ENCODE measurements at places on chromosomes 3 and 15.

DNA sequence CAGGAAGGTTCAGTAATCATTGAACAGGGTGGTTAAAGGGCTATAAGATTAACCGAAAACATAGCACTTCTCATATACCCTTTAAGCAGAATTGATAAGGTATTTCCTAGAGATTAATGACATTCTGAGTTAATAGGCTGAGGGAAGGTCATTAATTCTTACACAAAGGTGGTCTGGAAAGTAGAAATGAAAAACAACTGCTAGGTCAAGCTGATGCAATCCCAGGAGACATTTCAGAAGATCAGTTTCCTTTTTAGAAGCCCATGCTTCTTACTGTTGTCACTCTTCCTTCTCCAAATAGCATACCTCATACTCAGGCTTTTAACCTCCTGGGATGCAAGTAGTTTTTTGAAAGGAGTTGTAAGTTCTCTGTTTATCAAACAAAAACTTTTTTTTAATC, 8.8 kb downstream of the FILIP1L start:
- DNase-seq = no peak

GRCh38 chr15:69557707-69558409, 105.2 kb downstream of the RPLP1 start:
- no peak for DNase-seq

DNA sequence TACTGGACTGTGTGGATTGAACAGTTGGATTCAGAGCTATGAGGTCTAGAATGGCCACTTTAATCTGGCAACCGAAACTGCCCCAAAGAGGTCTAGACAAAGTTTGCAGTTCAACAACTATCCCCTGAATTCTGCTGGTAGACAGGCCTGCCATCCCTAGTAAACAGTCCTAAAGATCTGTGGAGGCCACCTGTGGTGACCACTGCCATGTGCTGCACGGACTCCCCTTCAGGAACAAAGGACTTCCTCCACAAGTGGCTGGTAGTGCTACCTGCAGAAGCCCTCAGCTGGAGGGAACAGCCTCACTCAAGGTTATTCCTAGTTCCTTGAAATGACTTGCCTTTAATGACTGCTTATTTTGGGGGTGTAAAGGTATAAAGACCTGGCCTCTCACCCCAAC, 6.1 kb downstream of the TNFAIP8L3 start:
- no peak for DNase-seq

DNA sequence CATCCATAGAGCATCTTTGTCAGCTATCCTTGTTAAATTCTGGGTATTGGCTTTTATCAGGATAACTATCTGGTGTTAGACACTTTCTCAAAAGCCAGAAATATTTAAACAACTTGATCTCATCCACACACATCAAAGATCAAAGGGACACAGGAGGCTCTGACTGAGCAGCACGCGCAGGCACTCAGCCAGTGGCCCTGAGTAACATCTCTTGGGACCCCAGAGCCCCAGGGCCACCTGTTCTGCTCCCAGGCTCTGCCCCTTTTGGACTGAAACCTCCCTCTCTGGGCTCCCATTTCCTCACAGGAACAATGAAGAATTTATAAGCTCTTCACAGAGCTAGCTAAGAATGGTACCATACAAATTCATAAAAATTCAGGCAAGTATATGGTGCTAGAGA, 16.1 kb downstream of the ATP10A start:
- no peak for DNase-seq

DNA sequence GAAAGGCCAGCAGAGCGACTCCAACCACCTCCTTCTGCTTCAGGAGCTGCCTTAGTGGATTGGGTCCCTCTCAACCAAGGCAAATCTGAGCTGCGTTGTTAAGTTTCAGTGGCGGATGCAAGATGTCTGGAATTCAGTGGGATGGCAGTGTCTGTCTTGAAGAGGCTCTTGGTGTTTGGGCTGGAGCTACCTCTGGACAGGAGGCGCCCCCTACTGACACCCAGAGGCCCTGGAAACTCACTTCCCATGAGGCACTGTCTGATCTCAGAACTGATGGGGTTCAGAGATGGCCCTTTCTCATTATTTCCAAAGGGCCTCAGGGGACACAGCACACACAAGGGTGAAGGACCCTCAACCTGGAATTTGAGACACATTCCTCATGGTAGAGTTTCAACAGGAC, 6.0 kb upstream of the SLC28A1 start:
- peak; percentile 51 for DNase-seq

DNA sequence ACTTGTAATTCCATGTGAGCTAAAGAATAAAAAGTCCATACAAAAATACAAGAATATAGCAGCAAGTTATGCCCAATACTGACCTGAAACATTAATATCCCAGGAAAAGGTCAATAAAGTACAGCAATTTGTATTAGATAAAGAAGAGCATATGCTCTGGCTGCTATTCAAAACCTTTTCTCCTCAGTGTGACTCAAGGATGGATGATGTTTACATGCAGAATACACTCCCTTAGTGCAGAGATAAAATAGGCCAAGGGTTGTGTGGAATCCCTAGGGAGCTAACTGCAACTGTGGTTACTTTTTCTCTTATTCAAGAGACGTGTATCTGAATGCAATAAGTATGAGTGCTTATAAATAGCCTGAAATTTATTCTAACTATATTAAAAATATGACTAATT, 78.7 kb downstream of the SLC9A9 start:
- no peak for DNase-seq

GRCh38 chr3:43071313-43071893, 34.5 kb downstream of the POMGNT2 start:
- no peak for DNase-seq

GRCh38 chr3:159458010-159458409, 530.6 kb upstream of the IL12A start:
- peak; percentile 31 for DNase-seq

GRCh38 chr3:156170571-156170970, 50.2 kb downstream of the KCNAB1 start:
- DNase-seq = no peak

DNA sequence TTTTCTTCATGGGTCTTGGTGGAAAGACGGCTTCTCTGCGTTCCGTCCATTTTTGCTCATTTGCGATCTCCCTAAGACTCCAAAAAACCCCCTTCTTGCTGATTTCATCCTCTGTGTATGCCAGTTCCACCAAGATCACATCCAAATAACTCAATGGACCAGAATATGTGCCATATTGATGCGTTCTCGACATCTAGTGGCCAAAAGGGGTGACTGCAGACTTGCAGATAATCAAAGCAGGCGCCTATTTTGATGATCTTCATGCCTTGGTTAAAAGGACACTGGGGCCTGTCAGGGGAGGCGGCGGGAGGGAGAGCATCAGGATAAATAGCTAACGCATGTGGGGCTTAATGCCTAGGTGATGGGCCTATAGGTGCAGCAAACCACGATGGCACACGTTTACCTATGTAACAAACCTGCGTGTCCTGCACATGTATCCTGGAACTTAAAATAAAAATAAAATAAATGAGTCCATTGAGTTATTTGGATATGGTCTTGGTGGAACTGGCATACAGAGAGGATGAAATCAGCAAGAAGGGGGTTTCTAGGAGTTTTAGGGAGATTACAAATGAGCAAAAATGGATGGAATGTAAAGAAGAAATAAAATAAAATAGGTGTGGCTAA, 104.2 kb upstream of the RAD18 start:
- DNase-seq = peak; percentile 58

DNA sequence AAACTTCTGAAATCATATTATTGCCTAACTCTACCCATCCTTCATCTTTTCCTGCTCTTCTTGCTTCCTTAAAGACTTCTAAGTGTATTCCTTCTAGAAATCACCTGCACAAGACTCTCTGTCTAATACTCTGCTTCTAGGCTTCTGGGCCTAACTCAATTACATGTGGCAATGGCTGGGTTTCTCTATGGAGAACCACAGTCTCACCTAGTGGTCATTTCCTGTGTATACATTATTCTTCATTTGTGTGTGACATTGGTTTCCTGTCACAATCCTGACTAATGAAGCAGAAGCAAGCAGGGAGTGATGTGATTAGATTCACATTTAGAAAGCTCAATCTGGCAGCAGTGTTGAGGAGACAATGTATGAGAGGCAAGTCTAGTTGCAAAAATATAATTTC, 16.9 kb upstream of the CLDN1 start:
- no peak for DNase-seq

DNA sequence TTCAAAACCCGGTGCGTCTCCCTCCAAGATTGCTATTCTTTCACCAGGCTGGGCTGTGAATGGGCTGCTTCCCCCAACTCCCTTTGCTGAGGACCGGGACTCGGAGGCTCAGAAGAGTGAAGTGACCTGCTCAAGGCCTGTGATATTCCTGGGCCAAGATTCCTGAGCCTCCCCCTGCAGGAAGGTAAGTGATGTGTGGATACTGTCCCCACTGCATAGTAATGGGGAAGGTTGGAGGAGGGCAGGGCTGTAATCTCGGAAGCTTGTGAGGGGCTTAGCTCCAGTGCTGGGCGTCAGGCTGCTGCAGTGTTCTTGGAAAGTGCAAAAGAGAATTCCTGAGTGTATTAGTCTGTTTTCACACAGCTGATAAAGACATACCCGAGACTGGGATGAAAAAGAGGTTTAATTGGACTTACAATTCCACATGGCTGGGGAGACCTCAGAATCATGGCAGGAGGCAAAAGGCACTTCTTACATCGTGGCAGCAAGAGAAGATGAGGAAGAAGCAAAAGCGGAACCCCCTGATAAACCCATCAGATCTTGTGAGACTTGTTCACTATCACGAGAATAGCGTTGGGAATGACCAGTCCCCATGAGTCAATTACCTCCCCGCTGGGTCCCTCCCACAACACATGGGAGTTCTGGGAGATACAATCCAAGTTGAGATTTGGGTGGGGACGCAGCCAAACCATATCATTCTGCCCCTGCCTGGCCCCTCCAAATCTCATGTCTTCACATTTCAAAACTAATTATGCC, 67.6 kb downstream of the EFCAB12 start:
- DNase-seq = no peak

GRCh38 chr3:139226731-139227130, 117.1 kb upstream of the MRPS22 start:
- DNase-seq = no peak

DNA sequence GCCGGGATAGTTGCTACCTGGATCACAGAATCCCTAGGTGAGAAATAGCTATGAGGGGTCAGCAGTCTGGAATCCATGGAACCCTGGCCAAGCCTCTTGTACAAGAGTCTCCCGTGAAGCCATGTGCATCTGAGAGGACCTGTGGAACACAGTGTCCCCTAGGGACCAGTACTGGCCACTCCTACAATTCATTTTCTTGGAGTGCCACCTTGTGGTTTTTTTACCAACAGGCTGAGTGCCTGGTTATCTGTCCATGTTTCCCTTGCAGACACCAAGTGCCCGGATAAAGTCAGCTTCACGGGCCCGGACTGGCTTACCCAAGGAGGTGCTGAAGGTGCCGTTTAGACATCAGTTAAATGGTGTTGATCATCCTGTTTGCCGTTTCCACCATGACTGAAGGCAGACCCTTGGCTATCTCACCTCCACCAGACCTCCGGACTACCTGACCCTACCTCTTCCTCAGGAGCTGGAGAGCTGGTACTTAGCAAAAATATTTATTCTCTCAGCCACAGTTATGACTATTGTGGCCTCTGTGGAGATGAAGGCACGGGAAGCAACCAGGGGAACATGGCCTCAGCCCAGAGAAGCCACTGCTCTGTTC, 93.9 kb downstream of the RBPMS2 start:
- DNase-seq = peak; percentile 69

- no peak for DNase-seq
These were observed 70.4 kb downstream of the CBLB start for GRCh38 chr3:105798381-105798934.

DNA sequence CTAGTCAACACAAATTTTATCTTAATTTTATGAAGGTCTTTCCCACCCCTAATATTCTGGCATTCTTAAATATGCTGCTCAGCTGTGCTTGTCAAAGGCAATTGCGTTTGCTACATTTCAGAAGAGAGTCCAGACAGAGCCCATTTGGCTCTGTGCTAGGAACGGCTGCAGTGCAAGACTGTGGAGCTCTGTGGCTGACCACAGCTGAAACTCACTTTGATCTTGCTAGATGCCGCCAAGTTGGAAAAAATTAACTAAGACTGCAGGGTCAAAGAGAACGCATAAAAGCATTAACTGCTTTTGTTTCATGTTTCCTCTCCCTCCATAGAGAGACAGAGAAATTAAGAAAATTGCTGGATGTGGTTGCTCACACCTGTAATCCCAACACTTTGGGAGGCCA, 7.6 kb upstream of the PPP1R2 start:
- no peak for DNase-seq

DNA sequence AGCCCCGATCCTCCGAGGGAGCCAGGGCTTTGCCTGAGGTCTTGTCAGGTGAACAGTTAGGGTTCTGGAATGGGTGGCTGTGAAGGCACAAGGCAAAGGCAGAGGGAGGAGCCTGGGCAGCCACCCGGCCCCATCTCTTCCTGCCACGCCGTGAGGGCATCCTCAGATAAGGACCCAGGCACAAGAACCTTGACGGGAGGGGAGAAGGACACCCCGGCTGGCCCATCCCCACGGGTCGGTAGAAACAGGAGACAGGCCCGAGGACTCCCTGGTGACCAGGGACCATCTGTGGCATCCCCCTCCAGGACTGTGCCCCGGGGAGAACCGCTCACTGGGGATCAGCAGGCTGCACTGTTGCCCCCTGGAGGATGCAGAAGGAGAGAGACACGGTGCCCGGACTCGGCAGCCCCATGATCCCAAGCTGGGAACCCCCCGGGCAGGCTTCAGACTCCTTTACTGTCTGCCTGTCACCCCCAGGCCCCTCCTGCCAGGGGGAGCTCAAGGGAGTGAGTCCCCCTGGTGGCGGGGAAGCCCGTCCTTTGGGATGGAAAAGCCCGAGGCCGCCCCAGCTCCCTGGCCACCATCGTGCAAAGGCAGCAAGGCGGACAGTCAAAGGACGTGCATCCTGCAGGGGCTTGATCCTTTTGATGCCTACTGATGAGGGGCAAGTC, 12.3 kb upstream of the PCSK6 start:
- DNase-seq = no peak

DNA sequence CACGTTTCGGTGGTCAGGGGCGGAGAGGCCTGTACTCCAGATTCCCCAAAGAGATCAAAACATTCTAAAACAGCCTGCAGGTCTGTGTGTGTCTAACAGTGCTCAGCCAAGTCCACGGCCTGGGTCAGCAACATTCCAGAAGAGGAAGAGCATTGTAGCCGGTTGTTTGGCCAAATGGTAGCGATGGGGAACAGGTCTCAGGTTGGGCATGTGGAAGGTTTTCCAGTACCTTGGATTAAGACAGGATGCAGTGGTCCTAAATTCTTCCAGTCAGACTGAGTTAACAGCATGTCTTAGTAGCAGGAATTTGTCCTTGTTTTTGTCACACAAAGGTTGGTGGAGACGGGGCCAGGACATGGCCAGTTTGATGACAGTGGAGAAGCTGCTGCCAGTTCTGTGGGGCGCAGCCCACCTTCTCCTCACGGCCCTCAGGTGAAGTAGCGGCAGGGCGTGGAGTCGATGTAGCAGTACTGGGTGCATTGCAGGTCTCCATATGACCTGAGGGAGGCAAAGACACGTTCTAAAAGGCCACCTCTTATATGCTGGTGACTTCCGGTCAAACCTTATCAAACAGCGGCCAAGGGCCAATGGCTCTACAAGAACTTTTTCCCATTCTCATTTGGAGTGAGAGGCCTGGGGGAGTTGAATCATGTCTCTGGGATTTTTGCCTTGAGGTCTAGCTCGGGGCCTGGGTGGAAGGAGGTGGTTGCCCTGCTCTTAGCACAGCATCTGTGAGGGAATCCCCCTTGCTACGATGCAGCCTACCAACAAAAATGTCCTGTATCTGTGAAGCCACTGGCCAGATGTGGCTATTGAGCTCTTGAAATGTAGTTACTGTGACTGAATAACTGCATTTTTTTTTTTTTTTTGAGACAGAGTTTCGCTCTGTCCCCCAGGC, 24.1 kb downstream of the EAF1 start:
- no peak for DNase-seq

GRCh38 chr3:135487261-135487660, 478.3 kb upstream of the PPP2R3A start:
- DNase-seq = no peak

GRCh38 chr3:52983336-52983807, 62.5 kb downstream of the SFMBT1 start:
- no peak for DNase-seq

All from Caco-2 (cell line).